ENCODE measurements at places on chromosomes 2 and 18.

DNA sequence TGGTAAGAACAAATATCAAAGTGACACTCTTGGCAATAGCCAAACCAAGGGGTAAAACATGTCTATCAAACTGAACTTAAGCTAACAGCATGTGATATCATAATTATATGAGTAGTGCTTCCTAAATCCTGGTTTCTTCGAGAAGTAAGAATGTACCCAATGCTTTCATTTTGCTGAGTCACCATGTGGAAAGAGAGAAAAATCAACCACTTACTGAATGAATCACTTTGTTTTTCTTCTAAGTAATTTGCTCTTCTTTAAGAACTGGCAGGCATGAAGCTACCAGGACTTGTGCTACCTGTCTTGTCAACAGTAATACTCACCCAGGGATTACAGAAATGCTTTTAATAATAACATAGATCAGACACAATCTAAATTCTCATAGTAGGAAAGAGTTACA is 19.0 kb upstream of the DUSP19 start:
- DNase-seq = no peak

GRCh38 chr2:215052404-215052803 is 86.0 kb downstream of the ABCA12 start:
- DNase-seq = no peak

DNA sequence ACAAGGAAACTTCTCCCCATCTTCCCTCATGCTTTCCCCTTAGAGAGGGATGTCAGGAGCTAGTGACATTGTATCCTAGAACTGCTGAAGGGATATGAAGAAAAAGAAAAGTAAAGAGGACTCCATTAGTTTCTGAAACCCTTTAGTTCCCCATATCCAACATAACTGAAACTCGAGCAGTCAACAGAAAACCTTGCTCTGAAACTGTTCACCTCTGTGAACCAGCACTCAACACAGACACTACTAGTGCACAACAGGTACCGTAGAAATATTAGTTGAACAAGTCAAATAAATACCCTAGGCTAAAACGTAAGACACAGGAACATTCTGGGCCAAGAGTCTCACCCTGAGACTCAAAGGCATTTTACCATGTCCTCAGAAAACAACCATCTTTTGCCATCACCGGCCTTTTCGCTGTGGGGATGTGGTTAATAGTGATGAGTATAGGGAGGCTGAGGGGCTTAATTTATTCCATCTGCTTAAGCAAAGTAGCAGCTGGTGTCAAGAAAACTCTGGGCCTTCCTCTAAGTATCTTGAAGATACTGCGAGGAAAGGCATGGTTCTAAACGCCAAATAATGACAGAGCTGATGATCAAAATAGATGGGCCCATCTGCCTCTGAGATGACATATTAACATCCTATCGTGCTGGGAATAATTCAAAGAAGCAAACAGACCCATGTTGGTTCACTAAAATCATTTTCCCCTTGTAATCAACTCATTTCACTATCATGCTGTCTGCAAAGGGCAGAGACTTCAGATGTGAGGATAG is 156.8 kb downstream of the STK39 start:
- peak; percentile 76 for DNase-seq

DNA sequence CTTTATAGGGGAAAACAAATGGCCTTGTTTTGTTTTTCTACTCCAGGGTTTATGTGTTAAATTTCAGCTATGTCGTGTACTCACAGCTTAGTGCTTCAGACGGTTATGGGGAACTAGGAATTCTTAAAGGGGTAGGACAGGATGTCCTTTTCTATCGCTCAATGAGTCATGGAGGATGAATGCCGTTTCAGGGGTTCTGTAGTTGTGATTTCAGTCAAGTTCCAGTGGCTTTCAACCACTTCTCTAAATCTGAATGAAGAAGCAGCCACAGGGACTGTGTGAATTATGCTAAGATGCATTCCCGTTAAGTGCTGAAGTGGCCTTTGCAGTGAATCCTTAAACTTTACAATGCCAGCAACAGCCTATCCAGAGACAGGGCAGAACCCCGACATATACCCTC is 1231.7 kb upstream of the ZEB2 start:
- no peak for DNase-seq

DNA sequence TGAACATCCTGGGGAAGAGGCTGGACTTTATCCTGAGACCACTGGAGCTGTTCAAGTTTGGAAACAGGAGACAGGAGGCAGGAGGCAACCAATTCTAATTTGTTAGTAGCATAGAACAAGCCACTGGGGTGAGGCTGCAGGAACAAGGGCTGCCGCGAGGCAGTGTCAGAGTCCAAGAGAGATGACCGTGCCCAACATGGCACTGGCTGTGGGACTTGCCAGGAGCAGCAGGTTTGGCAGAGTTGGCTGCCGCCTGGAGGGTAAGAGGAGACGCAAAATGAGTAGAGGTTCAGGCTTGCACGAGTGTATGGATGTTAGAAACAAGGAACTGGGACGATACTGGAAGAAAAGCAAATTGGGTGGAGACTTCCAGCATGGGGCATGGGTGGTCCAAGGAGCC is 168.5 kb downstream of the TPGS2 start:
- no peak for DNase-seq

Measured in NCI-H524 (cell line).